H9 (cell line): ENCODE measurements at places on chromosomes 5 and 9. TPM values are rescaled to one million over a fixed set of nuclear protein-coding genes. Genes with fewer than 3 reads are reported as not detected.

The CAPSL gene
- total RNA-seq = not detected in 2 replicates

The CCDC183 gene
- total RNA-seq = 0.59 and 1.1 TPM in 2 replicates

- DNase-seq = no peak
These were observed 2.8 kb upstream of the NKX2-5 start for GRCh38 chr5:173237875-173238220.

DNA sequence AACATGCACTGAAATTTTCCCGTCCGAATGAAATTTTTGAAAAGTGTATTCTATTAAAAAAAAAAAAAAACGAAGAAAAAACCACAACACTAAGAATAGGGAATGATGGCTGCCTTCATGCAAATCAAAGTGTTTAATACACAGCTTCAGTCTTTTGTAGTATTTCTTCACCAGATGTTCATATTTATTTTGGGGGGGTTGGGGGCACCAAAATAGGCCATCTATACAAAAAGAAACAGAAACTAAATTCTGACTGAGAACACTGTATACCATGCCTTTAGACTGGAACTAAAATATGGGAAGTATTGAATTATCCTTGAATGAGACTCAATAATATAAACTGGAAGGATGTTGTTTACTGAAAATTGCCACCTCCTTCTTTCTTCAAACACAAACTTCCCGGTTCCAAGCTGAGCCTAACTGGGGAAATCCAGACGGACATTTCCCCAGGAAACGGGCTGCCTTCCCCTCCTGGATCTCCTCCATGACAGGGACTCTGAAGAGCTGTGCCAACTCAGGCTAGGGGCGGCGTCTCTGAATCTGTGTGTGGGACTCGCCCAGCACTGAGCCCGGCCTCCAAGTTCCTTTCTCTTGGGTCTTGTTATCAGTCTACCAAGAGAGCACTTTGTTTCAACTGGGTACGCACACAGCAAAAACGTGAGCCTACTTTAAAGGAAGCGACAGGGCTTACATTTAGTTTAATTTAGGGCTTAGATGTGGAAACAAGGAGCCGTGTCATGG is 511.3 kb upstream of the ADAMTS16 start:
- no peak for DNase-seq

- peak; percentile 21 for DNase-seq
These were observed 85.1 kb downstream of the MACROH2A1 start for GRCh38 chr5:135313946-135314345.

- DNase-seq = peak; percentile 62
These were observed 41.9 kb downstream of the NACC2 start for GRCh38 chr9:136052991-136053756.

DNA sequence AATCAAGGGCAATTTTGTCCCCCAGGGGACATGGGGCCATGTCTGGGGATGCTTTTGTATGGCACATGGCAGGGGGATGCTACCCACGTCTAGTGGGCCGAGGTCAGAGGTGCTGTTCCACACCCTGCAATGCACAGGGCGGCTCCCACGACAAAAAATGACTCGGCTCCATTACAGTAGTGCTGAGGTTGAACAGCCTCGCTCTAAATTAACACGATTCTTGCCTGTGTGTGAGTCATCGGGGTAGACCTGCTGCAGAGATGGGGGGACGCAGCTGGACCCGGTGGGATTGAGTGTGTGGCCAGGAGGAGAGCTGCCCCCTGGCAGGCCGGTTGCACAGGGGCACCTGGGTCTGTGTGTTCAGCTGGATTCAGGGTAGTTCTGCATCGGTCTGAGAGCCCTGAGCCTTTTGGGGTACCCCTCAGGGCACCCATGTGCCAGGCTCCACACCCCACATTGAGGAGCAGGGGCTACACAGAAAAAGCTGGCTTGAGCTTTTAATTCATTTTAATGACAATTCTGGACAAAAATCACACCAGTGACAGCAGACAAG is 20.0 kb upstream of the COL5A1 start:
- DNase-seq = peak; percentile 5

DNA sequence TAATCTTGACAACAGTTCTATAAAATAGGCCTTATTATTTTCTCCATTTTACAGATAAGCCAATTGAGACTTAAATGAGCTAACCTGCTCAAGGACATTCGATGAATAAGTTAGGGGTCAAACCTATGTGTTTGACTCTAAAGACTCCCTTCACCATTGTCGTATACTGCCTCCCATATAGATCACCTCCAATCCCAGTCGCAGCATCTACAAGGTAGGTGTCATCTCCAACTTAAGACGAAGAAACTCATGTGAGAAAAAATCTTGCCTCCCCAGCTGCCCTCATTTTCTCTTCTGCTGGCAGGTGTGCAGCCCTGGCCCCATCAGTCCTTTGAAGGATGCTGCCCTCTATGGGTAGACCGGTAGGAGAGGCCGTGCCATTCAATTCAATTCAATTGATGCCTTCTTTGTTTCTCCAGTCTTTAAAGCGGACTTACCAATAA is 75.2 kb upstream of the SMARCA2 start:
- peak; percentile 60 for DNase-seq

DNA sequence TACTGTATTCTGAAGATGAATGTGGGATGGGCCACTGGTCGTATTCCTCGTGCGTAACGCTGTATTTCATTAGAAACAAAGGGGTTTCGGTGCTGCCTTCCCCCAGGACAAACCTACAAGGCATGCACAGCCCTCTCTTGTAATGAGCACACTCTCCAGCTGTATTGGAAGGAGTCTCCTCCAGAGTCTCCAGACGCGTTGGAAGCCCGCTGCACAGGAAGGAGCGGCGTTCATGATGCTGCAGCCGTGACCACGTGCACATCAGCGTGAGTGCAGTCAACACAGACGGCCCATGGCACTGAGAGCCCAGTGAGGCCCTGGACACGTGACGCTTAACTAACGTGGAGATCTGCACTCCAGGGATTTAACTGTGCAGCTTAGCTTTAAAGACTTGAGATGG is 209.0 kb upstream of the IRX1 start:
- no peak for DNase-seq

GRCh38 chr9:131279196-131279862 is 3.0 kb upstream of the FAM78A start:
- no peak for DNase-seq

DNA sequence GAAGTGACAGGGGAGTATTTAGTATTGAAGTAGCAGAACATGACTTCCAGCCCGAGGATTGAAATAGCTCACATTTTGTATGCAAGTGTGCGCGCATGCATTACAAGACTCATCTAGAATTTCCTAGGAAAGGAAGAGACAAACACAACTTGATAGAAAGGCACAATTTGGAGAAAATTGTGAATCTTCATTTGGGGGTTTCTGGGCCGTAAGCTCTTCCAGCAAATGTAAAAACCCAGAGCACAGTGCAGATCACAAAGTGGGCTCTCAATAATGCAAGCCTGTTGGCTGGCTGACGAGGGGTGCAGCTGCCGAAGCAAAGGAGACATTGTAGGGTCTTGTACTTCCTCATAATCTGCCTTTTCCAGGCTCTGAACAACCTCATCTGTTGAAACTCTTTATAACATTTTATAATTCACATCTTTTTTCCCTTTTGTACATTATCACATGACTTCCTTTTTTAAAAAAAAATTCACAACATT is 109.0 kb downstream of the BAAT start:
- DNase-seq = no peak

DNA sequence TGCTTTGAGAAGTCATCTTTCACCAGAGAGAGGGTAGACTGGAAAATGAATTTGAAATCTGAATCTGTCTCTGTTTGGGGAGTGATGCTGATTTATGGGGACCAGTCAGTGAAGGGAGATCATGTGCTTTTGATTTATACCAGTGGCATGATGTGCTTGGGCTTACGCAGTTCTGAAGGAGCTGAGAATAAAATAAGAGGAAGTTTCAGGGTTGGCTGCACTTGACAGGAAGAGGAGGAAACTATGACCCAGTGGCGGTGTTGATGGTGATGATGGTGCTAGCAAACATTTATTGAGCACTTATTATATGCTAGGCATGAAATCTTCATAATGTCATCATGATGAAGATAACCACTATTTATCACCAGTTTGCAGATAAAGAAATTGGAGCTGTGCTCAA is 136.4 kb upstream of the GLRA1 start:
- no peak for DNase-seq

DNA sequence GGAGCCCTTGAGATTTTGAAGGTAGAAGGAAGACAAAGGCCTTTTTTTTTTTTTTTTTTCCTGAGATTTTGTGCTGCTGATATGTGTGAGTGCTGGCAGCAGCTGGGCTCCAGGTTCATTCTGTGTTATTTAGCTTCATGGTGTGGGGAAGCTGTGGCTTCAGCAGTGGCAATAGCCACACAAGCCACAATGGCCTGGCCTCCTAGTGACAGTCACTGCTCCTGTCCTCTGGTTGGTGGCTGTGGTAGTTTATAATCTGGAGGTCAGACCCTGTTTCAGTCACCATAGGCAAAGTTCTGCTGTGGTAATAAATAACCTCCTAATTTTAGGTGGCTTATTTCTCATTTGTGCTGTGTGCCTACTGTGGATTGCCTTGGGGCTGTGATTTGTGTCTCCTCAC is 28.2 kb upstream of the GPR151 start:
- DNase-seq = no peak
